Activated T-cell treated with anti-CD3 and anti-CD28 coated beads, Interleukin-2, amount 50 U/mL, for 72 hours (primary cell): ENCODE measurements at places on chromosomes 2 and 18. TPM values are rescaled to one million over a fixed set of nuclear protein-coding genes. Genes with fewer than 3 reads are reported as not detected.

DNA sequence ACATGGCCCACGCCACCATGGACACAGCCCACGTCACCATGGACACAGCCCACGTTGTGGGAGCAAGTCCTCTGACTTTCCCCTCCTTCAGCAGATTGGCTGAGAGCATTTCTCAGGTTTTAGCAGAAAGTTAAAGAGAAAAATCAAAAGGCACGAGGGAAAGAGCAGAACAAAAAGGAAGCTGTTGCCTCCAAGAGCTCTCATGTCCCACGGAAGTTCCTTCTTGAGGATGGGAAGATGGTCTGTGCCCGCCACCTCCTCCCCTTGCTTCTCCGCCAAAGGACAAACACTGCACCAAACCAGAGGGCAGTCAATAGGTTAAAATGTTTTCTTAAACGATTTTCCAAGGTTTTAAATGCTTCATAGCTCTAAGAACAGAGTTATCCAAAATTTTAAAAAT, 148.4 kb downstream of the HDAC4 start:
- no peak for DNase-seq

- DNase-seq = no peak
Measured at GRCh38 chr2:6233993-6234392, 541.8 kb downstream of the SOX11 start.

GRCh38 chr2:190791976-190792575, 88.5 kb upstream of the GLS start:
- DNase-seq = no peak

DNA sequence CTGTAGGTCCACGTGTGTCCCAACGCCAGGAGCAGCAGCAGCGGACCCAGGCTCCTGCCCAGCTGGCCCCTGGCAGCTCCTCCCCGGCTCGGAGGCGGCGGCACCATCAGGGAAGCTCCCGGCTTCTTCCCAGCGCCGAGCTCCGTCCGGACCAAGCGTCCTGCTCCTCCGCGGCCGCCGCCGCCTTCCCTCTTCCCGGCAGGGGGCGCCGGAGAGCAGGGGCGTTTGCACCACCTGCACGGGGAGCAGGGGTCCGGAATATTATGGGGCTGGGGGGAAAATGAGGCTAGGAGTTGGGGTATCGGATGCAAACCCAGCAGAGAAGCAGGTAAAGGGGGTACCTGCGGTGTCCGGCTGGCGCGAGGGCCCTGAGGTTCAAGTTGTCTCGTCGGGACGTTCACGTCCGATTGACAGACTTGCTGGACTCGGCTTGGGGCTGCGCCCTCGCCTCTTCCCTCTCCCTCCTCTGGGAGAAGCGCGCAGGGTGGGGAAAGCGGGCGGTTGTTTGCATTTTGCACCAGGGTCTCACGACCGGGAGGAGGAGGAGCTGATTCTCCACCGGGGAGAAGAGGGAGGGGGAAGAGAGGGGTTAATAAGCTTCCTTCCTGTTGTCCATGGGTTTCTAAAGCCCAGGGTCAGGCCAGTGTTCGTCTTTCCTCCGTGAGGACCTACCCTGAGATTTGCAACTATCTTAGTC, at the start of gene CCBE1:
TSS of gene CCBE1 (minus strand) at position 188 of the 697 bp plus-strand sequence.
- peak; percentile 64 for DNase-seq

- DNase-seq = no peak
Measured at GRCh38 chr2:10798783-10799182, 13.8 kb downstream of the PDIA6 start.

Gene GCFC2
- 19.9 TPM for total RNA-seq

Gene UGT1A3
- not detected for total RNA-seq
